ENCODE measurements at places on chromosomes 6 and 20. TPM values are rescaled to one million over a fixed set of nuclear protein-coding genes. Genes with fewer than 3 reads are reported as not detected.

Gene MCHR2
- total RNA-seq: not detected

Gene SERPINB6
- 160 TPM for total RNA-seq

Gene ENPP4
- total RNA-seq: 33.2 TPM

Gene DLL1
- 12.9 TPM for total RNA-seq

Gene DNMT3B
- total RNA-seq: 1.1 TPM

Gene SMLR1
- total RNA-seq: not detected

Gene RNF182
- total RNA-seq: 5.3 TPM

Gene FUT9
- not detected for total RNA-seq

- H3K27ac ChIP-seq: no peak overlapping the region
- no peaks in the 10 kb centered on the region for H3K4me1 ChIP-seq
- no peak overlapping the region for H3K4me3 ChIP-seq
- H3K36me3 ChIP-seq: peaks cover 6% of the 10 kb centered on the region
- no peaks in the 10 kb centered on the region for H3K27me3 ChIP-seq
- no peak for DNase-seq
Measured at GRCh38 chr20:49518576-49518975, 36.1 kb upstream of the KCNB1 start.

GRCh38 chr6:11909696-11910132 is 102.4 kb upstream of the HIVEP1 start:
- DNase-seq: no peak
- H3K36me3 ChIP-seq: no peaks in the 10 kb centered on the region
- H3K4me1 ChIP-seq: no peaks in the 10 kb centered on the region
- no peak overlapping the region for H3K4me3 ChIP-seq

DNA sequence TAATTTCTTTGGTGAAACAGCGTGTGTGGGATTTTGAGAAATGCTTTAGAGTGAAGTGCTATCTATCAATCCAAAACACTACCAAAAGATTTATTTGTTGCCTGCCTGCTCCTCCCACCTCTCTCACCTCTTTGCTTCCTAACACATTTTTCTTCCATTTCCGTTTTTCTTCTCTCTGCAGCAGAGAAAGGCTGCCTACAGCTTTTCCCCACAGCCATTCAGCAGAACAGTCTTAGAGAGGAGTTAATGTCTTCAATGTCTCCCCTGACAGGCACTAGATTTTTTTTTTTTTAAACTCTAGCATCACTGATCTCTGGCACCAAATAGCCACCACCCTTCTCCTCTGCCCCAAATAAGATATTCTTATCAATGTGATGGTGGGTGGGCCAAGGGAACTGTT is 327.8 kb upstream of the MAN1A1 start:
- H3K4me3 ChIP-seq: no peak overlapping the region
- H3K27ac ChIP-seq: no peak overlapping the region
- H3K4me1 ChIP-seq: no peaks in the 10 kb centered on the region

DNA sequence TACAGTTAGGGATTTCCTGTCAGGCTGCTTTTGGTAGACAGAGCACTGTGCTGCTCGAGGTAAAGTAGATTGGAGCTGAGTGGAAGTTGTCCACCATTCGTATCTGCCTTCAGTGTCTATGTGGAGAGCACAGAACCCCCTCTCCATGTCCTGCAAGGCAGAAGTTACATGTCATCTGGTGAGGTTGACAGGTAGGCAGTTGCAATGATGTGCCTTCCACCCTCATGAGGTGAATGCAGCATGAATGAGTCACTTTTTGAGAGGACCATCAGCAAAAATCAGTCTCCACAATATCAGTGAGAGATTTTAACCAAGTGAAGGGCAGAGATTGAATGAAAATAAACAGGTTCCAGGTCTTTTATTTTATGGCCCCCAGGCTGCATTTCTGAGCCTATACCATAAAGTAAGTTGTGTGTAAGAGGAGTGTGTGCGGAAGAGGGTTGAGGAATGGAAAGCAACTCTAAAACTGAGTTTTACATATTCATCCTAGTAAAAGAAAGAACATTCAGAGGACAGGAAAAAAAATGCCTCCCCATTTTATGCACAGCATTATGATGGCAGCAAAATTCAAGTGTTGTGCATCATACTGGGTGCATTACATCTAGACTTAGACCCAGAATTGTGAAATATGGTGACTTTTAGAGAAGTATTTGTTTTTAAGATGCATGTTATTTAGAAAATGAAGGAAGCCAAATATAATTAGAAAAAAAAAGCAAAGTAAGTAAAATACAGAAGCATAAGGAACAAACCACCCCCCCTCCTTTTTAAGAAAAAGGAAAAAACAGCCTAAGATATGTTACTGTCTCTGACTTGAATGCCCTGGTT is 15.8 kb downstream of the TRAPPC3L start:
- H3K4me1 ChIP-seq: no peaks in the 10 kb centered on the region
- DNase-seq: no peak
- H3K27me3 ChIP-seq: no peaks in the 10 kb centered on the region
- H3K4me3 ChIP-seq: no peak overlapping the region
- no peak overlapping the region for H3K27ac ChIP-seq

GRCh38 chr6:45901767-45902650 is 113.7 kb downstream of the CLIC5 start:
- no peaks in the 10 kb centered on the region for H3K4me1 ChIP-seq
- DNase-seq: no peak
- H3K4me3 ChIP-seq: no peak overlapping the region

GRCh38 chr6:82840571-82840970 is 225.1 kb downstream of the UBE3D start:
- no peaks in the 10 kb centered on the region for H3K27me3 ChIP-seq
- no peak overlapping the region for H3K27ac ChIP-seq
- no peaks in the 10 kb centered on the region for H3K4me1 ChIP-seq
- H3K36me3 ChIP-seq: no peaks in the 10 kb centered on the region

DNA sequence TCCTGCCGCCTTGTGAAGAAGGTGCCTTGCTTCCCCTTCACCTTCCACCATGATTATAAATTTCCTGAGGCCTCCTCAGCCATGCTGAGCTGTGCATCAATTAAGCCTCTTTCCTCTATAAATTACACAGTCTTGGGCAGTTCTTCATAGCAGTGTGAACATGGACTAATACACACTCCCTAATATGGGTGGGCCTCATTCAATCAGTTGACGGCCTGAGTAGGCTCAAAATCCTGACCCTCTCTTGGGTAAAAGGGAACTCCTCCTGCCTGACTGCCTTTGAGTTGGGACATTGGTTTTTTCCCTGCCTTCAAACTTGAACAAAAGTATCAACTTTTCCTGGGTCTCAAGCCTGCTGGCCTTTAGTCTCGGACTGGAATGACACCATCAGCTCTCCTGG is 96.6 kb upstream of the PROKR2 start:
- no peaks in the 10 kb centered on the region for H3K36me3 ChIP-seq
- no peak overlapping the region for H3K4me3 ChIP-seq
- H3K27me3 ChIP-seq: no peaks in the 10 kb centered on the region
- no peak overlapping the region for H3K27ac ChIP-seq

DNA sequence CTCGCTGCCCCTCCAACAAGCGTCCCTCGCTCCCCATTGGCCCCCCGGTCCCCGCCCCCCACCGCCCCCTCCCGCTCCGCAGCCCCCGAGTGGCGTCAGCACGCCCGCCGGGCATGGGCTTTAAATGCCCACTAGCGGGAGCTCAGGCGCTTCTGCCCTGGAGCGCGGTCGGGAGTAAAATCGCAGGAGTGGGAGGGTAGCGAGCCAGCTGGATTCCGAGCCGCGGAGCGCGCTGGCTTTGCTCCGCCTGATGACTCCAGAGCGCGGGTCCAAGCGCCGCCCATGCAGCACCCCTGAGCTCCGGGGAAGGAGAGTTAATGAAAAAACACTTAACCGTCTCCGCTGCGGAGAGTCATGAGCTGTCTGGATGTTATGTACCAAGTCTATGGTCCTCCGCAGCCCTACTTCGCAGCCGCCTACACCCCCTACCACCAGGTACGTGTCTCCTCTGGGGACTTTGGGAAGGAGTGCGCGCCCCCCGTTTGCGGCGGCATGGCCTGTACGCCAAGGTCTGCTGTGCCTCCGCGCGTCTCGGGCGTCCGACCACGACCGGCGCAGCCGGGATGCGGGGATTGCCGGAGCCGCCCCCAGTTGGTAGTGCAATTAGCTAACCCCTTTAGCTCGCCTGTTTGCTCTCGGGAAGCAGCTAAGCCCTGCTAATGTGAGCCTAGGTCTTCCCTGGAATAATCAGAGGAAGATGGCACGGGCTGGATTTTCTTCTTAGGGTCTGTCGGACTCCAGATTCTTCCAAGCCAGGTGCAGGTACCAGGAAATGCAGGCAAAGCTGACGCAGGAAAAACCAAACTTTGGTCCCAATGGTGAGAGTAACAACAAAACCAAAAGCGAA is at the start of gene VGLL2:
TSS of gene VGLL2 (plus strand) at position 149 of the 847 bp plus-strand sequence. CDS start at position 355, 206 bp downstream.
- H3K27ac ChIP-seq: no peak within 1 kb of the TSS
- H3K4me1 ChIP-seq: peaks cover 22% of the 10 kb centered on the region
- no peaks in the 10 kb centered on the region for H3K36me3 ChIP-seq
- H3K4me3 ChIP-seq: peak within 1 kb of the TSS; percentile 46

DNA sequence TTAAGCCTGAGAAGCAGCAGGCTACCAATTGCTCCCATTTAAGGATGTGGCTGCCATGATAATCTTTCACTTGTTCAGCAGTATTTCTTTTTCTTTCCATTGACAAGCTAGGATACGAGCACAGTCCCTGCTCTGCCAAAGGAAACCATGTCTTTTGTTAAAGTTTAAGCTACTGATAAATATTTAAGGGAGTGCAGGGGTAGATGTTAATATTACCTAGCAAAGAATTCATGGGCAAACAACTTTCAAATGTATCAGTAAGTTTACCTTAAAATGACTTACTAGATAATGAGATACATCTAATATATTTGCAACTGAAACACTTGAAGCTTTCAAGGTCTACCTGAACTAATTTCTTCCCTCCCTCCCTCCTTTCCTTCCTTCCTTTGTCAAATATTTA is 77.3 kb downstream of the OPN5 start:
- H3K27ac ChIP-seq: no peak overlapping the region
- no peak overlapping the region for H3K4me3 ChIP-seq
- no peaks in the 10 kb centered on the region for H3K4me1 ChIP-seq
- no peaks in the 10 kb centered on the region for H3K36me3 ChIP-seq
- no peaks in the 10 kb centered on the region for H3K27me3 ChIP-seq
- no peak for DNase-seq

GRCh38 chr6:20773822-20774221 is 239.6 kb downstream of the CDKAL1 start:
- no peak for DNase-seq
- H3K27me3 ChIP-seq: no peaks in the 10 kb centered on the region
- no peaks in the 10 kb centered on the region for H3K4me1 ChIP-seq
- H3K4me3 ChIP-seq: no peak overlapping the region

- H3K36me3 ChIP-seq: peaks cover 31% of the 10 kb centered on the region
- no peaks in the 10 kb centered on the region for H3K27me3 ChIP-seq
- no peak for DNase-seq
- no peak overlapping the region for H3K4me3 ChIP-seq
- H3K27ac ChIP-seq: no peak overlapping the region
Measured at GRCh38 chr6:136639702-136640101, 89.5 kb upstream of the MAP7 start.

GRCh38 chr6:159654483-159655098 is 38.5 kb downstream of the SOD2 start:
- H3K27ac ChIP-seq: no peak overlapping the region
- no peak overlapping the region for H3K4me3 ChIP-seq
- H3K27me3 ChIP-seq: no peaks in the 10 kb centered on the region

DNA sequence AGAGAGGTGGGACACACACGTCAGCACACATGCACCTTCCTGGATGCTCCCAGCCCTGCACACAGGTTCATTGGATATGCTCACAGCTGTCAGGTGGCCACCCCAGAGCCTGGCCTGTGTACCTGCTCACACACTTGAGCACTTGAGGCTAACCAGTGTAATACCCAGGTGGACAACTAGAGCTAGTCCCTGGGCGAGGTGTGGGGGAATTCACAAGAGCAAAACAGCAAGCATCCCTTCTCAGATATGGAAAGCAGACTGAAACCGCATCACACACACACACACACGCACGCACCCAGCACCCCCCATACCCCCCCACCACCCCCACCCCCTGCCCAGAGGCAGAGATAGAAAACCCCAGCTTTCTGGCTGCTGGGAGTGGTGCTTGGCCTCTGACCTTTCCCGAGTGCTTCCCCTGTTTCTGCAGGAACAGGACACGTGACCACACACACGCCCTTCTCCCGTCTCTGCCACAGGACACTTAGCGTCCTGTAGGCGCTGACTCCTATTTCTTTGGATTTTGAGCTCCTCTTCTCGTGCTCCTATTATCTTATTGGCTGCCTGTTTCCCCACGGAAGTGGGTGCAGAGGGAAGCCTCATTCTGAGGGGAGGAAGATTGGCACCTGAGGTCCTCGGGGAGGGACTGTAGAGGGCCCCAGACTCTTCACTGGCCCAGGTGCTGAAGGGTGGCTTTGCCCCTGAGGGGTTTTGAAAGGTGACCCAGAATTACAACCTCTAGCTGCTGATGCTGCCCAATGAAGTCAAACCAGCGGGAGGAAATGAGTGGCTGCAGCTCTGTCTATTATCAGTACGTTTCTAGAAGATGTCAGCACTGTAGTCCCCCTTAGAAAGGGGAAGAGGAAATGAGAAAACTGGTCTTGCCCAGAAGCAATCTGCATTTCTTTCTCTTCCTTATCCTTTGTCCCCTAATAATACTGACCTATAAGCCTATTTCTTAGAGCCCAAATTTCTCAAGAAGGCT is 65.8 kb downstream of the SYTL3 start:
- no peaks in the 10 kb centered on the region for H3K36me3 ChIP-seq
- peak overlapping the region; percentile 62 for H3K27ac ChIP-seq
- no peak overlapping the region for H3K4me3 ChIP-seq
- H3K4me1 ChIP-seq: peaks cover 22% of the 10 kb centered on the region

DNA sequence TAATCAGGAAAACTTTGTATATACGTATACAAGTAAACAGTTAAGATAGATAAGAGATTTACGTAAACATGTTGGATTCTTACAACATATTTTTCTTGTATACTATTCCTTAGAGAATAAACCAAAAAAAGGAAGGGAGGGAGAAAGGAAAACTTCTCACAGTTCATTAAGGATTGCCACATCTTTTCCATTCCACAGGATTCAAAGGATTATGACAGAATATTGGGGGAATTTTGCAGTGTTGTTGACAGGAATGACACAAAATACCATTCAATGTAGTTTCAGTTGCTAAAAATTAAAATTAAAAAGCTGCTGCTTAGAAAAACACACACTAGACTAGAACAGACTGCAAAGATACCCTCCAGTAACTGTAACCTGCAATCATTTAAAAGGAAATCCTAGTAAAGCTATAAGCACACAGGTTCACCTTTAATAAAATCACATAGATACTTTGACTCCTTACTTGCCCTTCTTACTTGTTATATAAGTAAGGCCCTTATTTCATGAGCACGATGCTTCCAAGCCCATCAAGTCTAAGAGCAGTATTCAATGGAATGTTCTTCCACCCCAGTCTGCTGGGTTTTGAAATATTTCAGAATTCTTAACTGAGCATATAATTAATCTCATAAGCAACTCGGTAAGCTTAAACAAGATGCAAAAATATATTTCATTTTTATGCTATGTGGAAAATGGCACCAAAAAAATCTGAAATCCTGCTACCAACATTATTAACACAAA is 107.8 kb downstream of the SMLR1 start:
- DNase-seq: no peak
- no peak overlapping the region for H3K27ac ChIP-seq
- H3K4me3 ChIP-seq: no peak overlapping the region
- no peaks in the 10 kb centered on the region for H3K36me3 ChIP-seq

GRCh38 chr6:13469693-13470092 is 17.7 kb downstream of the GFOD1 start:
- no peak overlapping the region for H3K4me3 ChIP-seq
- H3K4me1 ChIP-seq: peaks cover 16% of the 10 kb centered on the region
- H3K27ac ChIP-seq: no peak overlapping the region
- no peak for DNase-seq
- H3K27me3 ChIP-seq: no peaks in the 10 kb centered on the region
- H3K36me3 ChIP-seq: peaks cover 7% of the 10 kb centered on the region
